ENCODE measurements at places on chromosomes 4 and X. TPM values are rescaled to one million over a fixed set of nuclear protein-coding genes. Genes with fewer than 3 reads are reported as not detected.

Gene BEND2
- not detected for polyA plus RNA-seq

GRCh38 chr4:150229520-150229919 is 151.3 kb downstream of the DCLK2 start:
- no peak for DNase-seq

- DNase-seq = no peak
Observed at GRCh38 chr4:25088093-25088952, 57.6 kb upstream of the LGI2 start.

DNA sequence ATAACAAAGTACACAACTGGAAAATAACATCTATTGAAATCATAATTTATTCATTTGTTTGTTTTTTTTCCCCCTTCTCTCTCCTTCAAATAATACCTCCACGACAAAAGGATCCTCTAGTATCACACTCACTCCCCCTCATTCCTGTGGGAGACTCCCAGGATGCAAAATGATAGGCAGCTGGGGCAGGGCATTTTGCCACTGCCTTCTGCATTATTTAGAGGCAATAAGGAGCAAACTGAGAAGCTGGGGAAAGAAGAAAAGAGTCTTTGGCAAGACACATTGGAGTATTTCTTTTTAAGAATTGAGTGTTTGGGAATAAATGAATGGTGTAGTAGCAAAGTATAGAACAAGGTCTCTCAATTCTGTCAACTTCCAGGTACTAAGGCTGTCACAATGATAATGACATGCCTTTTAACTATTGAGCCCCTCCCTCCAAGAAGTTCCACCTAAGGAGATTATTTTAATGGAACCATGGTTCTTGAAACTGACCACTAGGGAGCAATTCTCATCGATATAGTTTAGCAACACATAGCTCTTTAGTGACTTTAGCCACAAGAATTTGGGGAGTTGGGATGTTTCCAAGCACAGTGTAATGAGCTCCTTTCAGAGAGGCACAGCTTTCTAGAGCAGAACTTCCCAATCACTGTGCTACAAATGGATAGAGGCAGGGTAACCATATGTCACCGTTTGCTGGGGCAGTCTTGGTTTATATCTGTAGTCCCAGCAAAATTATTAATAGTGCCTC is 303.3 kb downstream of the FRMPD4 start:
- no peak for DNase-seq

DNA sequence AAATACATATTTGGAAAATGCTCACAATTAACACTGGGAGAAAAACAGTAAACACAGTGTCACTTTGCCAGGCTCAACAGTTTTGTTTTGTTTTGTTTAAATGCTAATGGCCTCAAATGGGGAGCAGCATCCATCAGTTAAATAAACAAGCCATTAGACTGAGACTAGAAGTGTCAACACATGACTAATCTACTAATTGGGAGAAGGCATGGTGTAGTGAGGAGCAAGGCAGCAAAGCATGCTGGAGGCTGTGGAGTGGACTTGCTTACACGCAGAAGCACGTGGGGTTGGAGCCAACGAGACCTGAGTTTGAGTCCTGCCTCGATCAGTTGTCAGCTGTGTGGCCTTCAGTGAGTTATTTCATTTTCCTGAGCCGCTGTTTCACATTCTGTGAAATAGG is 29.0 kb downstream of the UTP14A start:
- DNase-seq = no peak

GRCh38 chr4:99852199-99852749 is 35.6 kb downstream of the DAPP1 start:
- DNase-seq = no peak

GRCh38 chrX:65706041-65706828 is 38.8 kb downstream of the MSN start:
- DNase-seq = no peak

DNA sequence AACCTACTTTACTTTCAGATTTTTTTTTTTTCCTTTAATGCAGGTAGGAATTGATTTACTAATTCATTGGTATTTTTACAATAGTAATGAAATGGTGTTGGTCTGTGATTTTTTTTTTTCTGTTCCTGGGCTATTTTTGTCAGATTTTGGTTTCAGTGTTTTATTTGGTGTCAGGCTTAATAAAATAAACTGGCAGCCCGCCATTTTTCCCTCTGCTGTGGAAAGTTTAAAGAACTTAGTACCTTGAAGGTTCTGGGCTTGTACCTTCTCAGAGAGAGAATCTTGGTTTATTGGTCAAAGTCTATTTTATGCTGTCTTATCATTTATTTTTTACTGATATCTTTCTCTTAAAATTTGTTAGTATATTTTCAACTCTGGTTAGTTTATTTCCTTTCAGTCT is 64.0 kb upstream of the RHOH start:
- no peak for DNase-seq

Gene ATP1B4
- 201 TPM for polyA plus RNA-seq

GRCh38 chr4:140172960-140173359 is 19.0 kb upstream of the MAML3 start:
- DNase-seq = no peak

Gene CD38
- 2.9 TPM for polyA plus RNA-seq

Gene RTL5
- polyA plus RNA-seq = 12.2 TPM

GRCh38 chr4:141429933-141430332 is 206.4 kb upstream of the IL15 start:
- no peak for DNase-seq

Gene ZNF827
- polyA plus RNA-seq = 17.4 TPM

GRCh38 chr4:109745830-109746229 is 16.0 kb upstream of the PLA2G12A start:
- no peak for DNase-seq

DNA sequence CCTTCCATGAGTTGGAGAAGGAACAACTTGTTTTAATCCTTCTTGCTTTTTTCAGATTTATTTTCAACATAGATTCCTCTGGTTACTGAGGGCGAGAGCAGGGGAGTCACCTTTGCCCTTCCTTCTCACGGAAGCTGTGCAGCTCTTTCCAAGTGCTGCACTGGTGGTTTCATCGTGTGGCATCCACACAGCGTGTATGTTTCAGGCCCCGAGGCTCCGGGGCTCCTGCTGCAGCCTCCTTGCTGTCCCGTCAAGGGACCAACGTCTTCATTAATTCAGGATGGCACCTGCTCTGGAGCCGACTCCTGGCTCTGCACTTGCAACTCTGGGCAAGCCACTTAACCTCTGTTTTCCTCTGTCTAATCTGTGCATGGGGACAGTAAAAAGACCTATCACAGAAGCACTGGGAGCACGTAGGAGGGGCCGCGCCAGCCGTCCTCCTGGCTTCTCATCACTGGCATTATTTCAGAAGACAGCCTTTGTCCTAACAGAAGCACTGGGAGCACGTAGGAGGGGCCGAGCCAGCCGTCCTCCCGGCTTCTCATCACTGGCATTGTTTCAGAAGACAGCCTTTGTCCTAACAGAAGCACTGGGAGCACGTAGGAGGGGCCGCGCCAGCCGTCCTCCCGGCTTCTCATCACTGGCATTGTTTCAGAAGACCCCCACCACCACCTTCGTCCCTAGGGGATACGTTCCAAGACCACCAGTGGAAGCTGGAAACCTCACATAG is 117.8 kb upstream of the NKX1-1 start:
- no peak for DNase-seq

DNA sequence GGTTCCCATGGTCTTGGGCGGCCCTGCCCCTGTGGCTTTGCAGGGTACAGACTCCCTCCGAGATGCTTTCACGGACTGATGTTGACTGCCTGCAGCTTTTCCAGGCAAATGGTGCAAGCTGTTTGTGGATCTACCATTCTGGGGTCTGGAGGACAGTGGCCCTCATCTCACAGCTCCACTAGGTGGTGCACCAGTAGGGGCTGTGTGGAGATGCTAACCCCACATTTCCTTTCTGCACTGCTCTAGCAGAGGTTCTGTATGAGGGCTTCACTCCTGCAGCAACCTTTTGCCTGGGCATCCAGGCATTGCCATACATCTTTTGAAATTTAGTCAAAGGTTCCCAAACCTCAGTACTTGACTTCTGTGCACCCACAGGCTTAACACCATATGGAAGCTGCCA is 176.1 kb downstream of the DCAF12L1 start:
- no peak for DNase-seq
